IPS-NIHi11 (cell line): ENCODE measurements at places on chromosomes 2 and 18.

DNA sequence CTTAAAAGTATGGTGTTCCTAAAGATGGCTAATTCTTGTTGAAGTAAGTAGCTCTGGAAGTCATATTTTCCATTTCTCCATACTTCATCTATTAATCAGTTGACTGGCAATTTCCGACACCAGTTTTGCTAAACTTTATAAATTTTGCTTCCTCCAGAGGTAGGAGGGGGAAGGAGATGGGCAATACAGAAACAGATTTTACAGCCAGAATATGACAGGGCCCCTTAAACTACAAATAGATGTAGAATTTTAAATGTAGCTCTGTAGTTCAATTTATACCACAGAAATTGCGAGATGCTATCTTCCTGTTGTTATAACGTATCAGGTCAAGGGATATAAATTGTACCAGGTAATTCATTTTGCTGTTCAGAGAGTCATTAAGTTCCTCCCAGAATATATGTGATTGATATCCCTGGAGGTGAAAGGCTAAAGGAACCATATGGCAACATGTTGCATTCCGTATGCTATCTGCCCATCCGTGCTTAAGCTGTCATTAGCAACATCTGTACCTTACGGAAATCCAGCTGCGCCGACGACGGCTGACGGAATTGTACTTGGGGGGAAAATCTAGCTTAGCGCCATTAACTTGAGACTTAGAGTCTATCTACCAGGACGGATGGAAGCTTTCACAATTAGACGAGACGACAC, 8.4 kb upstream of the NR4A2 start:
- no peak for DNase-seq

DNA sequence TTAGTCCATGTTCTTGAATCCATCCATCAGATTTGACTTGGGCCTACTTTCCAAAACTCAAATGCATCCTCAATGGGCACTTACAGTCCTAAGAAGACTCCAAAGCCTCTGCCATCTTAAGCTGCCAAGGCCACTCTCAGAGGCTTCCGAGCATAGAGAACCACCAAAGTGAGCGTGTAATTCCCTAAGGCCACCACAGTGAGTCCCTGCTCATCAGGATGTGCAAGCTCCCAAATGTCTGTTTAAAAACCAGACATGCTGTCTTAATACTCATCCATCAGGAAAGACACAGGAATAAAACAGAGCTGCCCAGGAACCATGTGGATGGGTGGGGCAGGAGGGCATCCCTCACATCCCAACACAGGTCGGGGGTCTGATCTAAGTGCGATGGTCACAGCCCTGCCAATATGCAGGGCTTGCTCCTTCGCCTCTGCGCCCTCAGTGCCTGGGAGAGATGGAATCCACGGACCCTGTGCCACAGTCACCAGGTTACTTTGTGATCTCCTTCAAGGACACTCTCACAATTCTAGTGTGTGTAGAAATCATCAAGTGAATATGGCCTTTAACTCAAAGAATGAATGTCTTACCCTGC, 80.4 kb downstream of the POLR1A start:
- DNase-seq, result no peak

DNA sequence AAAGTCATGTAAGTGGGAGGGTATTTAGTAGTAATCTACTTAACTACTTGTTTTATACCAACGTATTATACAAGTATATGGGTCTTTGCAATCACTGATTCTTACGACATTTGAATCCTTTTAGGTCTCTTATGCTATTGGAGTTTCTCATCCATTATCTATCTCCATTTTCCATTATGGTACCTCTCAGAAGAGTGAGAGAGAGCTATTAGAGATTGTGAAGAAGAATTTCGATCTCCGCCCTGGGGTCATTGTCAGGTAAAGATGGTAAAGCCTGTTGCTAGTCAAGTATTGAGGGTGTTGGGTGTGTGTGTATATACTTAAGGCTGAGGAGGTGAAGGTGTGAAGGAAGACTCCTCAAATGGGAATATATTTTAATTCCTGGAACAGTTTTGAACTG, 3.8 kb downstream of the MAT2A start:
- DNase-seq, result no peak

DNA sequence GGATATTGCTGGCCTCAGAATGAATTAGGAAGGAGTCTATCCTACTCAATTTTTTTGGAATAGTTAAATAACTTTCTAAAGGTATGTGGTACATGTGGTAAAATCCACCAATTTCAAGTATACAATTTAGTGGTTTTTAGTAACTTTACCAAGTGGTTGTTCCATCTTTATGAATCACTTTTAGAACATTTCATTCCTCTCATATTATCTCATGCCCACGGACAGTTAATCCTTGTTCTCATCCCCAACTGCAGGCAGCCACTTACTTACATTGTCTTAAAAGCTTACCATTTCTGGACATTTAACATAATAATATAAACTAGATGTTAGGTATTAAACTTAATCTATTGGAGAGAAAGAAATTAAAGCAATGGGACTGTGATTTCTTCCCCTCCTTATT, 146.3 kb upstream of the ZC3H15 start:
- DNase-seq, result no peak

DNA sequence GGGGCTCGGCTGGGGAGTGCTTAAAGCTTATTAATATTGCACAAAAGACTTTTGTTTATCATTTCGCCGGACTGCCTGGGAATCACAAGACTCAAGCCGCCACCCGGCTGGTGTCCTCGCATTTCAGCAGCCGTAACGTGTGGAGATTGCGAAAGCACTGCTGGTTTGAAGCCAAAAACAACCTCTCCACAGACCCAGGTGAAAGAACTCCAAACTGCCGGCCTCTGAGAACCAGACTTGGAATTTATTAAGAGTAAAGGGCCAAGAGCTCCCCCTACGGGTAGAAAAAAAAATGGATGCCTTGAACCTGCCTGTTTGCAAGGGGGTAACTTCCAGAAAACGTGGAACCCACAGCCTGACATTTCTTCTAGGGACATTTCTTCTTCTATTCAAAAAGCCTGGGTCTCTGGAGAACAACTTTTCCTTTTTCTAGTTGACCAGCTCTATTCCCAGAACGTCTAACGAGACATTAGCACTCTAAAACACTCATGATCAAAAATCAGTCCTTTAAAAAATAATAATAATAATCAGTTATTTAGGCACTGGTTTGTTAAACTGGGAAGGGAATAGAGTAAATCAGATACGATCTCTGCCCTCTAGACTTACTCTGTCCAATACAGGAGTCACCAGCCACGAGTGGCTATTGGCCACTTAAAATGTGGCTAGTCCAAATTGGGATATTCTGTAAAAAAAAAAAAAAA, 216.3 kb downstream of the C1D start:
- DNase-seq, result peak; percentile 84

GRCh38 chr18:3712491-3712890, 262.5 kb downstream of the TGIF1 start:
- DNase-seq, result no peak

DNA sequence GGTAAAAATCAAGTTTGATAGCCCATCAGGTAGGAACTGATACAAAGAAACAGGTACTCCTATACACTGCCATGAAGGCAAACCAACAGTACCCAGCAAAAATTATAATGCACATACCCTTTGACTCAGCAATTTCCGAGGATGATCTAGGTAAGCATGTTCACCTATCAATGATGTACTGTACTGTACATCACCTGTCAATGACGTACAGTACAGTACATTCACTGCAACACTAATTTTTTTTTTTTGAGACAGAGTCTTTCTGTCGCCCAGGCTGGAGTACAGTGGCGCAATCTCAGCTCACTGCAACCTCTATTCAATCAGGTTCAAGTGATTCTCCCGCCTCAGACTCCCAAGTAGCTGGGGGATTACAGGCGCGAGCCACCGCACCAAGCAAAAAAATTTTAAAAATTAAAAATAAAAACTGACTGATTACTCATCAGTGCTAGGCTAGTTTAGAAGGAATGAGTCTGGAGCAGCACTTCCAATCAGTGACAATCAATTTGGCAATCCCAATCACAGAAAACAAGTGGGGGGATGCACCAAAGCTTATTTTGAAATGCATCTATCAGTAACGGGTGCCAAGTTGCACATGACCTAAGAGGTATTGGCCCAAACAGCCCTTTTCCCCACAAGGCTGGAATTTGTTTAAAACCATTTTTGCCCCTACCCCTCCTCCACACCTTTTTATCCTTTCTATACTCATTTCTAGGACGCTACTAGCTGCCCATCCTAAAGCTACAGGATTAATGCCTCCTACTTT, 8.2 kb downstream of the SRSF7 start:
- DNase-seq, result no peak

- no peak for DNase-seq
These were observed 49.6 kb upstream of the ZNF396 start for GRCh38 chr18:35426786-35427185.

DNA sequence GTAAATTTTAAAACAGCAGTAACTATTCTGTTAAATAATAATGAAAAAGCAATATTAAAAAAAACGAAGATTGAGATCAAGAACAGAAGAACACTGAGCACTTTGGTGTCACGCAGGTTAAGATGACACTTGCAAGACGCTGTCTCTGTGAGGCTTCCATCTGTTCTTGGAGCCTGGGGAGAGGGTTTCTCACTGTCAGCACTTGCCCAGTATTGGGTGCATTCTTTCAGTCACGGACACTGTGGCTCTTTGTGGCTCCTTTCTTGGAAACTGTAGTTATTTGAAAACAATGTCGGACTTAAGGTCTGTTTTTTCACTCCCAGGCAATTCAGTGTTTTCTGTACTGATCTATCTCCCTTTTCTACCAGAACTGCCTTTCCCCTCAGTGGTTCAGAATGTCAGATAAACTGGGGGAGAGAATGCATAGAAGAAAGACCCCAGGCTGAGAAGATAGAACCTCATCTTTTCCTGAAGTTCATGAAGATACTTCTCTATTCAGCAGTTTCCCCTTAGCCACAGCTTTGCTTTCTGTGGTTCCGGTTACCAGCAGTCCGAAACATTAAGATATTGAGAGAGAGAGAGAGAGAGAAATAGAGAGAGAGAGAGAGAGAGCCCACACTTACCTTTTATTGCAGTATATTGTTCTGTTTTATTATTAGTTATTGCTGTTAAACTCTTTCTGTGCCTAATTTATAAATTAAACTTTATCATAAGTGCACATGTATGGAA, 283.3 kb downstream of the DCDC2C start:
- DNase-seq, result no peak

- DNase-seq, result no peak
These were observed 47.8 kb downstream of the FAM168B start for GRCh38 chr2:131045286-131046027.

GRCh38 chr2:226184940-226185615, 614.5 kb downstream of the IRS1 start:
- no peak for DNase-seq

GRCh38 chr2:207662203-207662602, 37.0 kb upstream of the METTL21A start:
- DNase-seq, result no peak

DNA sequence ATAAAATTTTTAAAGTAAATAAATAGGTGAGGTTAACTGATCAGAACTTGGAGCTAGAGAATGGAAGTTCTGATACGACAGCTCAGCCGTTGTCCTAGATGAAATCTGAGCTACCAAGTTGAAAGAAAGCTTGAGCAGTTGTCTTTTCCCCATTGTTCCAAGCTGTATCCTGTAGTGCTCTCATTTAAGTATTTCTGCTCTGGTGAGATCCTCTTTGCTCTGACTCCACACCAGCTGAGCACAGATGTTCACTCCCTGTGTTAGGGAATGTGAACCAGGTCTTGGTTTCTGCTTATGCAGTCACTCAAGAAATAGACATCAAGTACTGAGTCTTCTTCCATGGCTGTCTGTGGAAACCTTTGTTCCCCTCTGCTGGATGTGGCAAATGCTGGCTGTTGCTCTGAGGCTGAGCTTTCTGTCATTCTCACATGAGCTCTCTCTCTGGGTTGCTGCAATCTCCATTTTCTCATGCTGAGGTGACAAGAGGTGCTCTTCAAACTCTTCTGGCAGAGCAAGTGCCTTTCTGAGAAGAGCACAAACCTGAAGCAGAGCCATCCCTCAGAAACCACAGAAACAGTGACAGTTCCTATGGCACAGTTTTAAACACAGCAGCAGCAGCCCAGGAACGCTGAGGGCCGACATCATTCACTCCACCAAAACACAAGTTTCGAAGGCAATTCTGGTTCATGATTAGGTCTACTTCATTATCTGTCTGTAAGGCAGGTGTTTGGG, 194.1 kb downstream of the SP3 start:
- no peak for DNase-seq

- no peak for DNase-seq
These were observed 547.1 kb upstream of the ZEB2 start for GRCh38 chr2:145066856-145067548.

- no peak for DNase-seq
These were observed 22.6 kb upstream of the ID2 start for GRCh38 chr2:8659092-8659734.

DNA sequence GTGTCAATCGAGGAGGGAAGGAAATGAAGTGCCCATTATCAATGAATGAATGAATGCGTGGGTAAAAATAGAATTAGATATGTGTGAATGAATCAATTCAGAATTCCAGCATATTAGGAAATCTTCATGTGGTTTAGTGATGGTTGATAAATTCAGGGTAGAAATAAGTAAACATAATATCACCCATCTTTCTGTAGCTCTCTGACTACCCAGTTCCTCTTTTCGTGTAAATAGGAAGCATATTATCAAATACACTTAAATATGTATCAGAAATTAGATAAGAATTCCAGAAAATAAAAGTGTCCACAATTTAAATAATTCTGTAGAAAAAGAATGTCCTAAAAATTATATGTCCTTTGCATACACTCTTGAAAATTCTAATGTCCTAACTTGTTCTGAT, 552.9 kb upstream of the LRATD1 start:
- no peak for DNase-seq

DNA sequence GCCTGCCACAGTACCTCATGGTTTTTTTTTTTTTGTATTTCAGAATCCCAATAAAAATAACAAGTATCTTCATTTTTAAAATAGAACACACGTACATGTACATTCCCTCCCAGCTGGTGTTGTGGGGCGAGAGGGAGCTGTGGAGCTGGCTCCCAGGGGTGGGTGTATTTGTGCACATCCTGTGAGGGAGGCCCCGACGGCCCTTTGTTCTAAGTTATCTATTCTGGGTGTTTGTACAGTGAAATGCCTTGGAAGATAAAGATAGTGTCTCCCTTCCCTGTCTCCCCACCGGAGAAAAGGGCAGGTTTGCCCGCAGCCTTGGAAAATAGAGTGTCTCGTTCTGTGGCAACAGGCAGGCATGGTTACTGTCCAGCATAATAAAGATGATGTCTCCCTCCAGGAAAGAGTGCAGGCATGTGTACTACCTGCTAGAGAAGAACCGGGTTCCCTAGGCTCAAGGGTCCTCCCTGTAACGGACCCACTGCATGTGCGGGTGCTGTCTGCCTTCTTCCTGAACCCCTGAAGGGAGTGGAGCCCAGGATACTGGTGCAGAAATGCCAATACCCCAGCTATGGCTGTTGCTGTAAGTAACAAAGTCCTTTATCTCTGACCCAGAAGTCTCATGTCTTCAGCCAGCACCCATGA, 12.1 kb upstream of the ALLC start:
- no peak for DNase-seq

DNA sequence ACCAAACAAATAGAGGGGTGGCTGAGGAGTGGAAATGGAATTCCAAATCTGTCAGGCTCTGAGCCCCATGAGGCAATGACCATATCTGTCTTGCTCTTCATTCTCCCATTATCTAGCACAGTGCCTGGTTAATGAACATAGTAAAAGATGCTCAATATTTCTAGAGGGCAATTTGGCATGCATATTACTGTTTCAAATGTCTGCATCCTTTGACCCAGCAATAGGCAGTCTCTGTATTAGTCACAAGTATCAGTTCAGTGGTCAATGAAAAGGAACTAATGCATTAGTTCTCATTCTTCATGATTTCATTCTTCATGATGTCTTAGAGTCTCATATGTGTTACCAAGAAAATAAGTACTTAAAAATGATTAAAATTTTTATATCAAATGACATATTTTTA, 28.4 kb upstream of the MALL start:
- no peak for DNase-seq
